Kidney glomerular epithelial cell (primary cell): ENCODE measurements at places on chromosomes 4 and X.

DNA sequence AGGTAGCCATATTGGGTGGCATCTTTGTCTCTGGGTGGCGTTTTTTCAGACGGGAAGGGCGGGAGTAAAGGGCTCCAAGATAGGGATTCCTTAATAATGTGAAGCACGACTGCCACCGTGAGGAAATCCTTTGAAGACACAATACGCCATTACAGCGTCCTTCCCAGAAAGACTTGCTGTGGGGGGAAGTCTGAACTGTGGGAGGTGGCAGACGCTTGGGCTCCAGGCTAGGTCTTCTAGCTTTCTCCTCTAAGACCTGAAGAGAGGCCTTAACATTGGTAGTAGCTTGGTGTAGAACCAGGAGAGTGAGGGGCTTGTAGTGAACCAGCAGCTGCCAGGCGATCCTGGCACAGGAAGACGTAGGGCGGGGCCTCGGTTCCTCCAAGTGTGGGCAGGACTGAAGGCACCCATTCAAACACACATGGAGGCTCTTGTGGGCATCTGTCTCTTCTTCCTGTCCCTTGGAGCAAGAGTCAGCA lies 197.3 kb downstream of the OR13H1 start:
- DNase-seq, result no peak

- no peak for DNase-seq
These were observed 17.5 kb downstream of the ANKRD50 start for GRCh38 chr4:124694946-124695598.

- DNase-seq, result no peak
These were observed 134.2 kb upstream of the SH3RF1 start for GRCh38 chr4:169404960-169405359.

GRCh38 chrX:118347131-118347530 lies 1.2 kb downstream of the WDR44 start:
- peak; percentile 60 for DNase-seq

- DNase-seq, result peak; percentile 37
These were observed 196.8 kb upstream of the ATP6AP2 start for GRCh38 chrX:40383969-40384368.

GRCh38 chrX:150197388-150197787 lies 165.7 kb upstream of the MAMLD1 start:
- no peak for DNase-seq

DNA sequence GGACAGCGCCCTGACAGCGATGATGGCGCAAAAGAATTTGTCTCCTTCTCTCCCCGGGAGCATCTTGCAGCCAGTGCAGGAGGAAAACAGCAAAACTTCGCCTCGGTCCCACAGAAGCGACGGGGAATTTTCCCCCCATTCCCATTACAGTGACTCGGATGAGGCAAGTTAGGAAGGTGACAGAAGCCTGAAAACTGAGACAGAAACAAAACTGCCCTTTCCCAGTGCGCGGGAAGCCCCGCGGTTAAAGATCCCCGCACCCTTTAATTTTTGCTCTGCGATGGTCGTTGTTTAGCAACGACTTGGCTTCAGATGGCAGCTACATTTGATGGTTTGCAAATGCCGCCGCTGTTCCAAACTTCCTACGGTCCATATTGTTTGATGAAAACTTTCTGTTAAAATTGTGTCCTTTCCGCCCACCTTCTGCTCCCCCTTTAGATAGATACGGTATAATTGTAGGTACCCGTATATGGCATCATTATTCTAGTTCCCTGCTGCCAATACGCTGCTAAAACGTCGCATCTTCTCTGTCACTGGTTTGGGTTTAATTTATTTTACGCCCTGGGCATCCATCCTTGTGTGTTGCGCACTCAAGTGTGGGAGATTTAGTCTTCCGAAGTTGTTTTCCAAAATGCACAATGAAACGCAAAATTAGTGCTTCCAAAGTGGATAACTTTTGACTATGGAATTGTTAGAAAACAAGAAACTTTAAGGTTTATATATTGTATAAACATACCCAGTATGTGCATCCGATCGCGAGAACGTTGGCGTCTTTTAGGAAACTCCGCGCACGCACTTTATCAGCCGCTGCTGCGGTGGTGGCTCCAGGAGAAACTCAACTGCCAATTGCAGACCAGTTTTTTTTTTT lies 1.5 kb downstream of the ATOH1 start:
- no peak for DNase-seq

DNA sequence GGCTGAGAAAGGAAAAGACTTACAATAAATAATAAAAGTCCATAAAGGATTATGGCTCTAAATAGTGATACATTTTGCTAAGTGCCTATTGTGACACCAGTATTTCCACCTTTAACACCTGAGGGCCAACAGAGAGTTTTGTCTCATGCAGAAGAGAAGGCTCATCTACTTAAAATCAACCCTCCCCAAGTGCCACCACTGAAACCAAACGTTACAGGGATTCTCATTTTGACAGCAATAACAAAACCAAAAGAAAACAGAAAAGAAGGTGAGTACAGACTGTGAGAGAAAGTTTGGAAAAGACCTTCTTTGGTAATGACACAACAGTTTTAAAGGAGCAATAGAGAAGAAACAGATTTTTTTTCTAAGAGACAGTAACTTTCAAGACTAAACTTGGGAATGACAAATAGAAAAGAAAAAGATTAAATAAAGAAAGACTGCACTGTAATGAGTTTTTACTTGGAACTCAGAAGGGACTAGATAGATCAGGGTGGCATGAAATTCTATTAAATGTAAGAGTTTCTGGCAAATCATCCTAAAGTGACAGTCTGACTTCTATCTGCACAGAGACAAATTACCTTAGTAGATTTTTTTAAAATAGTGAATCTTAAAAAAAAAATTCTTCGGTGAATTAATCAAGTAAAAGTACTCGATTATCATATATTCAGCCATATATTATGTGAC lies 109.7 kb downstream of the ZNF827 start:
- DNase-seq, result no peak

DNA sequence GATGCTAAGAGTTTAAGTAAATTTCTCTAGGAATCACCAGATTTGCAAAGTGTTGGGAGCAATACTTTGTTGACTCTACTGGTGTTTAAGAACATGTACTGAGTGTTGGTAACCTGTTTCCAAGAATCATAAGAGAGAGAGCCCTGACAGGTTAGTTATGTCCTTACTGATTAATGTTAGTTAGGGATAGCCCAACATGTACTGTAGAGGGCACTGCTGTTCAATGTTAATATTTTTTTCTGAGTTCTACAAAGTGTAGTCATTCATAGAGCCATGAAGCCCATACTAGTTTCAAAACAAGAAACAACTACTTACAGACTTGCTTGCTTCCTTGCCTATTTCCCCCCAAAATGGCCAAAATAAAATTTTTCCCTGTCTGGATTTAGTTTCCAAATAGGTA lies 11.9 kb downstream of the TMPRSS11D start:
- peak; percentile 45 for DNase-seq

GRCh38 chrX:47180346-47180745 lies 13.3 kb upstream of the UBA1 start:
- DNase-seq, result no peak

DNA sequence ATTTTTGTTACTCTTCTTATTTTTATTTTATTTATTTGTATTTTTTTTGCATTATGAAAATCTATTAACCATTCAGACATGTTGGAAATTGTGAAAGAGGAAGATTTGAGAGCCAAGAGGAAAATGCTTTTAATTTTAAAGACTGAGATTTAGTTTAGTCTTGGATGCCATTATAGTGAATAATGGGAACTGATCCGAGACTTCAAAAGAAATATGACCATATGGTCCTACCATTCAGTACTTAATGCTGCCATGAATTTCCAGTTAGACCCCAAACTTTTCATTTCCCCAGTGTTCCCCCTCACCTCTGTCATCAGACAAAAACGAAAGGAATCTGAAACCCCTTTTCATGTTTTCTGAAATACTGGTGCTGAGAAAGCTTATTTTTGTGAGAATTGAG lies 95.5 kb downstream of the TENM3 start:
- no peak for DNase-seq

- DNase-seq, result no peak
These were observed 17.0 kb downstream of the PRKG2 start for GRCh38 chr4:81197864-81198524.

GRCh38 chr4:5863461-5864113 lies 29.3 kb downstream of the CRMP1 start:
- DNase-seq, result peak; percentile 90

DNA sequence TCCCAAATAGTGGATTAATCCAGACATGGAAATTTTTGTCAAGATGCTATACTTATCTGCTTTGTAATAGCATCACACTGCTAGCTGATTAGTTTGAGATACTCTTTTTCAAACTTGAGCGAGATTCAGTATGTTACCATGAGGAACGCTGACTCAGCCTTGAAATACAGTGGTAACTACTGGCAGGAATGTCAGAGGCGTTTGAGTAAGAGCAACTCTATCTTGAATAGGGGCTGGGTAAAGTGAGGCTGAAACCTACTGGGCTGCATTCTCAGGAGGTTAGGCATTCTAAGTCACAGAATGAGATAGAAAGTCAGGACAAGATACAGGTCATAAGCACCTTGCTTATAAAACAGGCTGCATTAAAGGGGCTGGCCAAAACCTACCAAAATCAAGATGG lies 2519.6 kb downstream of the ARAP2 start:
- DNase-seq, result no peak

DNA sequence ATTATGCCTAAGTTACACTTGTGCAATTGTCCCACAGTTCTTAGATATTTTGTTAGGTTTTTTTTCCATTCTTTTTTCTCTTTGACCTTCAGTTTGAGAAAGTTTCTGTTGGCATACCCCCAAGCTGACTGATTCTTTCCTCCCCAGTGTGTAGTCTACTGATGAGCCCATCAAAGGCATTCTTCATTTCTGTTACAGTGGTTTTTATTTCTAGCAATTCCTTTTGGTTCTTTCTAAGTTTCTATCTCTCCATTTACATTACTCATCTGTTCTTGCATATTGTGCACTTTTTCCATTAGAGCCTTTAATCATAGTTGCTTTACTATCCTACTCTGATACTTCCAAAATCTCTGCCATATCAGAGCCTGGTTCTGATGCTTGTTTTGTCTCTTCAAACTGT lies 31.9 kb downstream of the CASP6 start:
- no peak for DNase-seq
